ENCODE measurements at places on chromosomes 5 and 9.

DNA sequence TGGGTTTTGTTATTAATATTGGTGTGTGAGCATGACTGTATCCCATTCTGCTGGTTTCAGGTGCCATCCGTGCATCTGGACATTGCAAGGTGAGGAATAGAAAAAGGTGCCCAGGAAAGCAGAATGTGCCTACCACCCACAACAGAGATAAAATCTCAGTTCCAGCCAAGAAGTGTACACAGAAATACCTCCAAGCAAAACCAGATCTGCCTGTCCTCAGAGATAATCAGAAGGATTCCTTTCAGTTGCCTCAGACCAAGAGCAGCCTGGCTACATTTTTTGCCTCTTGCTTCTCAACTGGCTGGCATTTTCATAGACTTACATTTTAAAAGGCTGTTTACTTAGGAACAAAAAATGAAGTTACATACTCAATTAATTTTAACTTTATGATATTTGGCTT is 12.1 kb upstream of the ABLIM3 start:
- no peak for DNase-seq

DNA sequence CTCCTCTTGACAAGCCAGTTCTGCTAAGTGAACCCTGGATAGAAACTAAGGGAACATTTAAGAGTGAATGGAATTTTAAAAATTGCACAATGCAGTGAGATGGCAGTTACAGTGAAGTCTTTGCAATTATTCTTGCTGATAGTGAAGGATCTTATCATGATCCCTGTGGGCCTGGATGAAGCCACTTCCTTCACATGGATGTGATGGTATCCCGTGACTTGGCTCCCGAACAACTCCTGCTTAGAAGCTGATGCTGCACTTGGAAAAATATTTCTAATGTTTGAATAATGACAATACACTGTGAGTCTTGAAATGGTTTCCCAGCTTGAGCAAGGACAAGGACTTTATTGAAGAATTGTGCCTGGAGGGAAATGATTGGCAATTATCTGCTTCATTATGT is 49.2 kb upstream of the NTRK2 start:
- DNase-seq = no peak

DNA sequence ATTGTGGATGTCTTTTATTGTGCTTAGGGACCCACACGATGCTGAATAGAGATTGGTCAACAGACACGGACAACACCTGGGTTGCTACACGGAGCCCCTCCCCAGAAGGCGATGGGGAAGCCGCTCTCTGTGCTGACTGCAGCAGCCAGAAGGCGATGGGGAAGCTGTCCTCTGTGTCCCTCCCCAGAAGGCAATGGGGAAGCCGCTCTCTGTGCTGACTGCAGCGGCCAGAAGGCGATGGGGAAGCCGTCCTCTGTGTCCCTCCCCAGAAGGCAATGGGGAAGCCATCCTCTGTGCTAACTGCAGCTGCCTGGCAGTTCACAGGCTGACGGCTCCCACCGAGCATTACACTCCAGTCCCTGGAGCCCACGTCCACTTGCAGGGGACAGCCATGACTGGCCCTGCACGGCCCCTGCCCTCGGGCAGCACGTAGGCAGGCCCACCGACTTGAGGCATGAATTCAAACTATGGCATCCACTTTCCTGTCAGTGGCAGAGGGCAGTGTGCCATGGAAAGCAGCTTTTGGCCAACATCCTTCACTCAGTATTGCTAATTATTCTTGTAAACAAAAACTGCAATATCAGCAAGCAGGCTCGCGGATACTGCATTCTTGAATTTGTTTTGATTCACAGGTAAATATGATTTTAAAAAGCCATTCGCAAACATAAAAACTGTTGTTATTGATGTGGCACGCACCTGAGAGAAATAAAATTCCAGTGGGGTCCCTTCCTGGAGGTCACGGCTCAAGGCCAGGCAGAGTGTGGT is 48.1 kb upstream of the CLPTM1L start:
- DNase-seq = no peak

GRCh38 chr9:20611691-20612287 is 10.5 kb downstream of the MLLT3 start:
- no peak for DNase-seq

Measured in naive B cell (primary cell).